ENCODE measurements at places on chromosomes 5 and 9. TPM values are rescaled to one million over a fixed set of nuclear protein-coding genes. Genes with fewer than 3 reads are reported as not detected.

GRCh38 chr5:129853588-129853987 is 50.7 kb upstream of the CHSY3 start:
- no peaks in the 10 kb centered on the region for H3K4me1 ChIP-seq
- H3K27ac ChIP-seq: no peak overlapping the region
- no peak for DNase-seq
- H3K27me3 ChIP-seq: peaks cover 11% of the 10 kb centered on the region
- no peaks in the 10 kb centered on the region for H3K36me3 ChIP-seq

DNA sequence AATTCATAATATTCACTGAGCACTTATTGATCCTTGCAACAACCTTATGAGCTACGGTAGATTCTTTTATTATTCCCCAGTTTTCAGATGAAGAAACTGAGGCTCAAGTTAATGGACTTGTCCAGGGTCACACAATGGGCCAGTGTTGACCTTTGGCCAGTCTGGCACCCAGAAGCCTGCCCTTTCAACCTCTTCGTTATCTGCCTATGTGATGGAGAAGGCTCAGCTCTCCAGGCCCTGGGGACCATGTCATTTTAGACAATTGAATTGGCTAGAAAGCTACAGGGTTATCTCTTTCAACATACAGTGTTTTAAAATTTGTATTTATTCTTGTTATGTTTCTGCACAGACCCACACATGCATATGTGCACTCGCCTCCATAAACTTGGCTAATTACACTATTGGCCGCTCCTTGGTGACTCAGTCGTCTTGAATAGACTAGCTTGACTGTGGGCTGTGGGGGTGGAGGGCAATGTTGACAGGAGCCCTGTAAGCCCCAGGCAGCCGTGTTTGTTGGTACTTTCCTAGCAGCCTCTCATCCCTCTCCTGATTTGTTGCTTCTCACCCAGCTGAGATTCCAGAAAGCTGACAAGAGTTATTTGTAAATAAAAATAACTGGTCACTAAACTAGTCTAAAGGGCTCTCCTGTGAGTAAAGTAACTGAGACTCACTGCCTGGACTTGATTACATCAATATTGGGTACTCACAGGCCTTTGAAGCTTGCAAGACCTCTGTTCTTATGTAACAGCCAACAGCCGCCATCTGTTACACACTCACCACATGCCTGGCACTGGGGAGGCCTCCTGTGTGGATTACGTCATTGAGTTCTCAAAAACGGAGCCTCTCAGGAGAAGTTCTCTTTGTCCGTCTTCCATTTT is 8.5 kb upstream of the ANGPTL2 start:
- peaks cover 4% of the 10 kb centered on the region for H3K27me3 ChIP-seq
- H3K4me1 ChIP-seq: no peaks in the 10 kb centered on the region
- DNase-seq: no peak
- H3K36me3 ChIP-seq: no peaks in the 10 kb centered on the region
- H3K4me3 ChIP-seq: no peak overlapping the region

- no peak overlapping the region for H3K4me3 ChIP-seq
- no peak overlapping the region for H3K27ac ChIP-seq
- H3K4me1 ChIP-seq: no peaks in the 10 kb centered on the region
- H3K27me3 ChIP-seq: no peaks in the 10 kb centered on the region
- no peak for DNase-seq
- H3K36me3 ChIP-seq: no peaks in the 10 kb centered on the region
Measured at GRCh38 chr9:9574080-9574479, 1038.7 kb downstream of the PTPRD start.

- no peak overlapping the region for H3K4me3 ChIP-seq
- no peak overlapping the region for H3K27ac ChIP-seq
Measured at GRCh38 chr9:126827227-126827626, 22.4 kb downstream of the ZBTB43 start.

GRCh38 chr9:99116003-99116411 is 11.1 kb downstream of the TGFBR1 start:
- peaks cover 93% of the 10 kb centered on the region for H3K4me1 ChIP-seq
- DNase-seq: no peak
- peak overlapping the region; percentile 53 for H3K4me3 ChIP-seq
- peak overlapping the region; percentile 41 for H3K27ac ChIP-seq
- H3K27me3 ChIP-seq: no peaks in the 10 kb centered on the region
- H3K36me3 ChIP-seq: no peaks in the 10 kb centered on the region

DNA sequence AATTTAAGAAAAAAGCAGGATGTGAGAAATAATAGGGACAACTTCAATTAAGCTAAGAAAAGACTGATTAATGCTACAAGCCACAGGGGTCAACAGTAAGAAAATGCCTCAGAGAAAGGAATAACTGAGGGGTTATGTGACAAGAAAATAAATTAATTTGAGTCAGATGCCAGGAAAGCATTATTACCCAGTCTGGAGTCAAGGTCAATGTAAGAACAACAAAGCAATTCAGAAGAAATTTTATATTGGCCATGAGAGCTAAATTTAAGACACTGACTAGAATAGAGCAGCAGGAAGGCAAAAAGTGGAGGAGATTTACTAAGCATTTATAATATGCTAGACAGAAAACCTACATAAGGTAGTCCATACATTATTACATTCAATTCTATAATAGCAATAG is 73.5 kb downstream of the CDH10 start:
- no peaks in the 10 kb centered on the region for H3K27me3 ChIP-seq
- no peak for DNase-seq
- no peaks in the 10 kb centered on the region for H3K4me1 ChIP-seq
- no peak overlapping the region for H3K27ac ChIP-seq

DNA sequence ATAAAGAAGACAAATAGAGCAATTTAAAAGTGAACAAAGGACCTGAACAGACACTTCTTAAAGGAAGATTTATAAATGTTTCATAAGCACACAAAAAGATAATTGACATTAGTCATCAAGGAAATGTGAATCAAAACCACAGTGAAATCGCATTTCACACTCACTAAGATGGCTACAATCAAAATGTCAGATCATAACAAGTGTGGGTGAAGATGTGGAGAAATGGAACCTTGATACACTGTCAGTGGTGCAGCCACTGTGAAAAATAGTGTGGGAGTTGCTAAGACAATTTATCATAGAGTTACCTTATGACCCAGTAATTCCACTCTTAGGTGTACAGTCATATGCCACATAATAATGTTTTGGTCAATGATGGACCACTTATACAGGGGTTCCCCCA is 54.5 kb upstream of the HTR4 start:
- no peak overlapping the region for H3K27ac ChIP-seq
- no peaks in the 10 kb centered on the region for H3K4me1 ChIP-seq
- H3K4me3 ChIP-seq: no peak overlapping the region
- no peaks in the 10 kb centered on the region for H3K36me3 ChIP-seq

DNA sequence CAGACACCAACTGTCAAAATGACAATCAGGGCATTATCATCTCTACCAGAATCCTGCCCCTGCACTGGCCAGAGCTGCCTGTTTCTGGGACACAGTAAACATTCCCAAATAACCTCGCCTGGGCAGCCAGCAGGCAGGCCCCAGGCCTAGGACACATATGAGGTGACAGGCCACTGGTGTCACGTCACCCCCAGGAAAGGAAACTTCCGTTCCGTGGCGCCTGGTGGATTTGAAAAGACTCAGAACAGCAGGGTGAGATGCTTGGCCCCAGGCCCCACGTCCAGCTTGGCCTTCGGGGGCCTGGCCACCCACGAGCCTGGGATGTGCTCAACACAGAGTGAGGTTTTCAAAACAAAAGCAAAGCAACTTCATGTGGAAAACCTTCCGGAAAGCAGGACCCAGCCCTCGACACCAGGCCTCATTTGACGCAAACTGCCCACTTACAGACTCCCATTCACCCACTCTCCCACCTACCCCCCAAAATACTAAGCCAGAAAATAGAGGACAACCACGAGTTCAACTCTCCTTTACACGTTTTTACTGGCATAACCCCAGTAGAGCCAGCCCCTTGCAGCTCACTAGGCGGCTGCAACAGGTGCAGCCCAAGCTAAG is 1.2 kb downstream of the SEMA4D start:
- no peaks in the 10 kb centered on the region for H3K27me3 ChIP-seq
- peak overlapping the region; percentile 79 for H3K4me3 ChIP-seq
- peak overlapping the region; percentile 92 for H3K27ac ChIP-seq
- no peaks in the 10 kb centered on the region for H3K36me3 ChIP-seq
- peak; percentile 50 for DNase-seq

DNA sequence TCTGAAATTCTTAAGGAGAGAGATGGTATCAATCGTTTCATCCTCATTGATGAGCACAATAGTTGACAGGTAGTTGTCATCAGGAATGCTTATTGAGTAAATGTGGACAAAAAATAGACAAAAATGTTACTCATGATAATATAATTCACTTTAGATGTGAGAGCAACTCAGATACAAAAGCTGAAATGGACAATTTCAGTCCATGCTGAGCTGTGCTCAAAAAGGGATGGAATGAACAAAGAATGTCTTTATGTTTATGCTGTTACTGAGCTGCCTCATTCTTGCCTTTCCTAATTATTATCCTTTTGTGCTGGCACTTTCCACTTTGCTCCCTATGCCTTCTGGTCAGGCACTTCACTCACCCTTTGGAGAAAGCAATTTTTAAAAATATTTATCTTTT is 49.5 kb downstream of the JAKMIP2 start:
- no peak overlapping the region for H3K27ac ChIP-seq
- no peak for DNase-seq
- peaks cover 15% of the 10 kb centered on the region for H3K36me3 ChIP-seq

DNA sequence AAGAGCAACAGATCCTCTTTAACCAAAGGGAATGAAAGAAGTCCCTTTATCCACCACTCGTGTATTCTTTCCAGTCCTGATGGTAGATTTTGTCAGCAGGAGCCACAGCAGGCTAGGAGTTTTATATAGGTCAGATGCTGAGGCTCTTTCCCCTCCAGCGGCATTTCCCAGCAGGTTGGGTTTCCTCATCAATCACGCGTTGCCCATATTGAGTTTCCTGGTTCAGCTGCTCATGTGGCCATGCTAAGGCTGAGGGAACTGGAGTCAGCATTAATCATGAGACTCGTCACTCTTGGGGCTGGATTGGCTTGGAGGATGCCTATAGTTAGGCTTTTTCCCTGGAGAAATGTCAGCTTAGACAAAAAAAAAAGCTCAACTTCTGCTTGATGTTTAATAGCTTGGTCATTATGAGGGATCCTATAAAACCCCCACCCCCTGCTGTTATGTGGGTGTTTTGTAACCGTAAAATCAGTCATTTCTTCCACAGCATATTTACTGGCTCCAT is 193.4 kb upstream of the GAS1 start:
- no peaks in the 10 kb centered on the region for H3K36me3 ChIP-seq
- H3K4me1 ChIP-seq: no peaks in the 10 kb centered on the region
- no peak overlapping the region for H3K27ac ChIP-seq
- DNase-seq: no peak

GRCh38 chr9:89153232-89154017 is 25.2 kb downstream of the SHC3 start:
- peaks cover 13% of the 10 kb centered on the region for H3K4me1 ChIP-seq
- H3K27me3 ChIP-seq: peaks cover 24% of the 10 kb centered on the region
- no peaks in the 10 kb centered on the region for H3K36me3 ChIP-seq
- no peak for DNase-seq
- no peak overlapping the region for H3K27ac ChIP-seq
- no peak overlapping the region for H3K4me3 ChIP-seq

DNA sequence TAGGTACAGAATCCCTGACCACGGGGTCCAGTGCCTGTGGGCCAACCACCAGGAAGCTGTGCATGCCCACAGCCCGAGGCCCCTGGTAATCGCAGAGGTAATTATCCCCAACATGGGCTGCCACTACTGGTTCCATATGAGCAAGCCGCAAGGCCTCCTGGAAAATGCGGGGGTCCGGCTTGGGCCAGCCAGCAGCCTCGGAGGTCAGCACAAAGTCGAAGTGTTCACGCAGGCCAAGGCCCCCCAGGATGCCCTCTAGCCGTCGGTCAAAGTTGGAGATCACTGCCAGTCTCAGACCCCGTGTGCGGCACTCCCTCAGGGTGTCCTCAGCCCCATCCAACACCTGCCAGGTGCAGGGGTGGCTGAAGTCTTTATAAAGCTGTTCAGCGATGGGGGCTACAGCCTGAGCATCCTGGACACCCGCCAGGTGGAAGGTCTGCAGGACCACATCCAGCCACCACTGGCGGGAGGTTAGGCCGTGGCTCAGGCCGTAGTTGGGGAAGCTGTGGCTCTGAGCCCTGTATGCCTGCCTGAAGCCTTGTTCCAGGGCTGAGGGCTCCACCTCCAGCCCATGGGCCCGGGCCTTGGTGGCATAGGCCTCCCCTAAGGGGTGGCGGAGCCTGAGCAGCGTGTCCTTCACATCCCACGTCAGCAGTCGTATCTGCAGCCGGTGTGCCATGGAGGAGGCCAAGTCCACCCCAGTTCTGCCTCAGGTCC is 3.0 kb downstream of the HDHD3 start:
- peaks cover 22% of the 10 kb centered on the region for H3K4me1 ChIP-seq
- H3K27me3 ChIP-seq: no peaks in the 10 kb centered on the region
- no peak for DNase-seq
- no peak overlapping the region for H3K27ac ChIP-seq
- no peaks in the 10 kb centered on the region for H3K36me3 ChIP-seq

DNA sequence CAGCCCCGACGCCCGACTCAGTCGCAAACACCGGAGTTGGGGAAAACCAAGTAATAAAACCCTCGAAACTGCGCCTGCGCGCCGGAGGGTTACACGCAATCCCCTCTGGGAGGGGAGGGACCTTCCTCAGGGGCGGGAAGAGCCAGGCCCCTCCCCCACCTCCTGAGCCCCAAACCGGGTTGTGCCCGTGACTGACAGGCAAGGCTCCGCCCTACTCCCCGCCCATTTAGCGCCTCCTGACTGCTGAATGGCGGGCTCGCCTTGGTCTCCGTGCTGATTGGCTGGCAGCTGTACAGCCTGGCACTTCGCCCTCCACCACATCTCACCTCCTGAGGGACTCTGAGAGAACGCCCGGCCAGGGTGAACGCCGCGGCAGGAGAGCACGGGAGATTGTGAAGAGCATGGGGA is at the start of gene PRDM9:
Gene PRDM9, plus strand, starts transcription at position 332 of the 408 bp plus-strand sequence. CDS start 1,425 bp downstream, outside the sequence.
- no peaks in the 10 kb centered on the region for H3K4me1 ChIP-seq
- H3K36me3 ChIP-seq: no peaks in the 10 kb centered on the region
- no peak for DNase-seq
- peak within 1 kb of the TSS; percentile 25 for H3K27ac ChIP-seq
- H3K4me3 ChIP-seq: no peak within 1 kb of the TSS

The MAMDC2 gene
- not detected for total RNA-seq

The TUSC1 gene
- total RNA-seq: 0.25 TPM

The DAB2IP gene
- not detected for total RNA-seq

The PRR16 gene
- total RNA-seq: not detected

The FAM151B gene
- 0.82 TPM for total RNA-seq

The ADAMTS13 gene
- total RNA-seq: 3.8 TPM

The LMX1B gene
- not detected for total RNA-seq

The SLC6A18 gene
- total RNA-seq: not detected

The OMD gene
- not detected for total RNA-seq

The NUTM2F gene
- not detected for total RNA-seq

The F2RL2 gene
- not detected for total RNA-seq

The TEX48 gene
- total RNA-seq: not detected

All from naive thymus-derived CD8-positive, alpha-beta T cell (primary cell).